ENCODE measurements at places on chromosomes 7 and 10. TPM values are rescaled to one million over a fixed set of nuclear protein-coding genes. Genes with fewer than 3 reads are reported as not detected.

DNA sequence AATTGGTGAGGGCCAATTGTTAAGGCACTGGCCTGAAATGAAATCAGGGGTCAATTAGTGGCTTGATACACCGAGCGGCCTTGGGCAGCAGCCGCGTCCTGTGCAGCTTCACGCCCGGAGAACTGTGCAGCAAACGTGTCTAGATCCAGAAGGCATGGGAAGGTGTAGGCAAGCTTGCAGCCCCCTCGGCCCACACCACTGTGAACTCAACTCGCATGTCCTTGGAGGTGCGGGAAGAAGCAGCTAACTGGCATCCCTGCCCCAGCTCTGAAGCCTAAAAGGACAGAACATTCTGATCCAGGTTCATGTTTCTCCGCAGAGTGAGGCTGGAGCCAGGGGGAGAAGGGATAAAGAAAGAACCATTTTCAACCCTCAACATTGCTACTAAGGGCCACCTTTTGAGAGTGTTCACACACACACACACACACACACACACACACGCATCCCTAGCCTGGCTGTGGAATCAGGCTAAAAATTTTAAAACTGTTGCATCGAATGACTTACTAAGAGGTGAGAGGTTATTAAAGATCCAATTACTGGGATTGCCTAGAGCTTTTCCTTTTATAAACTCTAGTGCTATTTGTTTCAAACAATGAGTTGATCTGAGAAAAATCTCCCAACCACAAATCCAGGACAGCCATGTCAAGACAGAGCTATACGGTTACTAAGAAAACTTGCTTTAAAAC lies 104.0 kb downstream of the PARP12 start:
- DNase-seq = no peak

GRCh38 chr7:112067200-112067599 lies 139.0 kb downstream of the DOCK4 start:
- DNase-seq = no peak

Gene FXYD4
- not detected for polyA plus RNA-seq

- no peak for DNase-seq
Observed at GRCh38 chr7:114864278-114864677, 57.6 kb upstream of the MDFIC start.

- DNase-seq = no peak
Observed at GRCh38 chr7:128167042-128167701, 73.9 kb upstream of the LEP start.

DNA sequence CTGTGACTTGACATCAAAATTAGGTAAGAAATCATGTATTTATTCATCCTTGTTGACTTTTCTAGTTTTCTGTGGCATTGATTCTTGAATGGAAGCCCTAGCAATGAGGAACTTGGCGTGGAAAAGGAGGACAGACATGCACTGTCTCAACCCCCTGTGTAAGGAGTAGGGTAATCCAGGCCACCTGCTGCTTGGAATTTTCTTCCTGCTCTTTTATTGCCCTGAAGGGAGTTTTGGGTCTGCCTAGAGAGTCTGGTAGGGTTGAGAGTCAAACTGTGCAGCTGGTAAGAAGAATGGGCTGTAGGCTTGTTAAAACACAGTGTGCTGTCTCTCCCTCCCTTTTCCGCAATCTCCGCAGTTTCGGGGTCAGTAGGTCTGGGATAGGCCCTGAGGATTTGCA lies 19.7 kb downstream of the ZNF32 start:
- no peak for DNase-seq

Gene GARS1
- 387 TPM for polyA plus RNA-seq

Gene MSMB
- polyA plus RNA-seq = not detected

- DNase-seq = peak; percentile 99
Observed at GRCh38 chr10:6202684-6203330, at the start of gene PFKFB3. PFKFB3 (plus strand) TSS chr10:6202932; CDS start chr10:6203261, 329 bp downstream.

DNA sequence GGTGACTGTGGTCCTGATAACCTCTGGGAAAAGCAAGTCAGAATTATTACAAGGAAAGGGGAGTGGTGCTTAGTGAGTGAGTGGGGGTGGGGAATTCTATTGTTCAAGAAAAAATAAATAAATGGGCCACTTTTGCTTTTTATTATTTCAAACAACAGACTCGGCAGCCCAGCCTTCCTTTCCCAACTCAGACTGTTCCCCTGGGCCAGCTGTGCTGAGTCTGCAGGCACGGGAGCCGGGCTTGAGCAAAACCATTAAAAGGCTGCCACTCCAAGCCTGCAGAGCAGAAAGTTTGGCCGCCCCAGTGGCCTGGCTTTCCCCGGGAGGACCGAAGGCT lies 90.0 kb downstream of the PLXNA4 start:
- no peak for DNase-seq

- no peak for DNase-seq
Observed at GRCh38 chr7:96674565-96674964, 35.1 kb downstream of the SEM1 start.

- no peak for DNase-seq
Observed at GRCh38 chr7:68485253-68485917, 1112.9 kb upstream of the AUTS2 start.

DNA sequence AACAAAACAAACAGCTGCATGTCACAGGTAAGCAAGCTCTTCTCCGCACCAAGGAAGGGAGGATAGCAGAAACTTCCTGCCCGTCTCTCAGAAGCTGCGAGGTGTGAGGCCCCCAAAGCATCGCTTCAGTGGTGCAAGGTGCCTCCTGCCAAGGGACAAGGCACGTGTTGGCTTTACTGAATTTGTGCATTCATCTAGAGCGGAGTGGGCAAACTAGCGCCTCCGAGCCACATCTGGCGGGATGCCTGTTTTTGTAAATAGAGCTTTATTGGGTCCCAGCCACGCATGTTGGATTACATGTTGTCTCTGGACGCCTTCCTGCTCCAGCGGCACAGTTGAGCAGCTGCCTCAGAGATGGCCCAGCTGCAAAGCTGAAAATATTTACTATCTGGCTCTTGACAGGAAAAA lies 27.7 kb downstream of the PHYH start:
- DNase-seq = peak; percentile 52

DNA sequence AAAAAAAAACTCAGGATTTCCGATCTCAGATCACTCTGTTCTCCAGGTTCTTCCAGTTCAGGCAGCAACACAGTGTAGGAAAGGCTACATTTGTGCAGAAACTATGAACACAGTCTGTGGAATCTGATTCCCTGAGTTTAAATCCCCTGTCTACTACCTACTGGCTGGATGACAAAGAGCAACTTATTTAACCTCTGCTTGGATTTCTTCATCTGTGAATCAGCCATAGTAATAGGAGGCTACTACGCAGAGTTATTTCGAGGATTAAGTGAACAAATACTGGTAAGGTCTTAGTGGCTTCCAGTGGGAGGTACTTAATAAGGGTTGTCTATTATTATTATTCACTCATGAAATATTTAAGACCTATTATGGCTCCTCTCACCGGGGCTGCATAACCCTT lies 44.3 kb upstream of the PDCD4 start:
- no peak for DNase-seq

Gene NHLRC2
- polyA plus RNA-seq = 4.9 TPM

Gene TAS2R3
- 0.49 TPM for polyA plus RNA-seq

GRCh38 chr10:50293513-50294313 lies 42.4 kb upstream of the ASAH2 start:
- no peak for DNase-seq

Gene LLCFC1
- not detected for polyA plus RNA-seq

- DNase-seq = peak; percentile 34
Observed at GRCh38 chr10:84715911-84716310, 387.5 kb downstream of the CCSER2 start.

GRCh38 chr7:117530390-117530789 lies 50.6 kb downstream of the CFTR start:
- no peak for DNase-seq

GRCh38 chr10:76086761-76087639 lies 655.6 kb downstream of the LRMDA start:
- DNase-seq = no peak

Gene CALCR
- polyA plus RNA-seq = 1.0 TPM

Gene MUC12
- 16.2 TPM for polyA plus RNA-seq

GRCh38 chr10:129730272-129730992 lies 233.6 kb downstream of the EBF3 start:
- DNase-seq = no peak

Gene PARG
- 13.3 TPM for polyA plus RNA-seq

DNA sequence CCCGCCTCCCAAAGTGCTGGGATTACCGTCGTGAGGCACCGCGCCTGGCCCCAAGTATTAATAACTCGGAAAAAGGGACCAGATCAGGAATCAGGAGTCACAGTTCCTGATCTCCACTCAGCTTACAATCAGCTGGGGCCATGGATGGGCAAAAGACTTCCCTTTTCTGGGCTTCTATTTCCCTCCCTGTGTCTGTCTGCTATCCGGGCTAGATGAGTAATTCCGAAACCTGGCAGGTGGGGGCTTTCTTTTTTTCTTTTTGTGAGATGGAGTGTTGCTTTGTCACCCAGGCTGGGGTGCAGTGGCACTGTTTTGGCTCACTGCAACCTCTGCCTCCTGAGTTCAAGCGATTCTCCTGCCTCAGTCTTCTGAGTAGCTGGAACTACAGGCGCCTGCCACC lies 11.6 kb downstream of the RPS24 start:
- DNase-seq = no peak

DNA sequence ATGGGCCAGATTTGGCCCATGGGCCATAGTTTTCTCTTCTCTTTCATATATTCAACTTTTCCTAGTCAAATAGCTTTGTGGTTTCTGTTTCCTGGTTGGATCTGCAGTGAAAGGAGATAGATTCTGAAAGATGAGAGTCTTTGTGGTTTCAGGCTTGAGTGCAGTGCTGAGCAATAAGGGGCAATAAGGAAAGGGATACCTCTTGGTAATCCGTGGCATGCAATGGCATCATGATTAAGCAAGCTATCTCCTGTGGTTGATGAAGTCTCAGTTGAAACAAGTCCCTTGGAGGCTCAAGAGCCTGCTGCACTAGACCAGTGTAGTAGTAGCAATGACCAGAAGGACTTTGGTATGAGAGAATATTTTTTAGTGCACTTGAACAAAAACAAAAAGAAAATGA lies 187.7 kb upstream of the CNTNAP2 start:
- no peak for DNase-seq

DNA sequence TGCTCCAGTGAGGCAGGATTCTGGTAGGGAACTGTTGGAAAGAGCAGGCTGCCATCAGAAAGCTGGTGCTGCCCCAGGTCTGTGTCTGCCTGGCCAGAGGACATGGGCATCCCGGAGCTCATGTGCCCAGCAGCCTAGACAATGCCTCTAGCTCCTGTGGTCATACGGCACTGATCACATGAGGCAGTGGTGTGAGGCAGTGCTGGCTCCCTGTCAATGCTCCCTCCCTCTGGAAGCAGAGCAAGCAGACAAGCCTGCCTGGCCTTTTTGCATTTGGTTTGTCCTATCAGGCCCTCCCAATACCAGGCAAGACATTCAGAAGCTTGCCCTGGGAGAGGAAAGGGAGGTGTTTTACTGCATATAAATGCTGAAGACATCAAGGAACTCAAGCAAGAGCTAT lies 19.5 kb upstream of the MMP21 start:
- DNase-seq = no peak

- no peak for DNase-seq
Observed at GRCh38 chr10:5547681-5547930, 22.8 kb downstream of the CALML3 start.

DNA sequence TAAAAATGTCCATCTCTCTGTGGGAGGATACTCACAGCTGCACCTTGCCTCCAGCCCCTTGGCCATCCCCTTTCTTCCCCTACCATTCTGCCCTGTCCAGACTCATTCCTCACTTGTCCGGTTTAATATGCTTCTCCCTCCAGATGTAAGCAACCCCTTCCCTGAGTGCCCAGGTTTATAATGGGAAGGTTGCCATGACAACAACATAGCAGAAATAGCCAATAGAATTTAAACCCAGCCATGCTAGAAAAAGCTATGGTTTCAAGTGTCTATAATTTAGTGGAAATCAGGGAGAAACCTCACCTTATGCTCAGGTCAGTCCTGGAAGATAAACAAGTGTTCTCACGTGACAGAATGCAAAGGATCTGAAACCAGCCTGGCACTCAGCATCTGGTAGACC lies 196.0 kb upstream of the FZD8 start:
- no peak for DNase-seq

DNA sequence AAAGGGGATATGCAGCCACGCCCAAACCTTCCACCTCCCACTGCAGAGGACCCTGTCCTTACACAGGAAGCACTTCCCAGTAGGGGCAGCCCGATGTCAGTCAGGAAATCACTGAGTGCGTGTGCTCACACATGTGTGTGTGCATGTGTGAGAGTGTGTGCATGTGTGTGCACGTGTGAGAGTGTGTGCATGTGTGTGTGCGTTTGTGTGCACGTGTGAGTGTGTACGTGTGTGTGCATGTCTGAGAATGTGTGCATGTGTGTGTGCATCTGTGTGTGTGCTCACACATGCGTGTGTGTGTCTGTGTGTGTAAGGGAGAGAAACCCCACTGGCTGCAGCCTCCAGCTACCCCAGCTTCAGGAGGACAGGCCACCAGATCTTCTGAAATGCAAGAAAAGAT lies 229.3 kb downstream of the KCNMA1 start:
- no peak for DNase-seq

Gene SPDYE8
- polyA plus RNA-seq = not detected

DNA sequence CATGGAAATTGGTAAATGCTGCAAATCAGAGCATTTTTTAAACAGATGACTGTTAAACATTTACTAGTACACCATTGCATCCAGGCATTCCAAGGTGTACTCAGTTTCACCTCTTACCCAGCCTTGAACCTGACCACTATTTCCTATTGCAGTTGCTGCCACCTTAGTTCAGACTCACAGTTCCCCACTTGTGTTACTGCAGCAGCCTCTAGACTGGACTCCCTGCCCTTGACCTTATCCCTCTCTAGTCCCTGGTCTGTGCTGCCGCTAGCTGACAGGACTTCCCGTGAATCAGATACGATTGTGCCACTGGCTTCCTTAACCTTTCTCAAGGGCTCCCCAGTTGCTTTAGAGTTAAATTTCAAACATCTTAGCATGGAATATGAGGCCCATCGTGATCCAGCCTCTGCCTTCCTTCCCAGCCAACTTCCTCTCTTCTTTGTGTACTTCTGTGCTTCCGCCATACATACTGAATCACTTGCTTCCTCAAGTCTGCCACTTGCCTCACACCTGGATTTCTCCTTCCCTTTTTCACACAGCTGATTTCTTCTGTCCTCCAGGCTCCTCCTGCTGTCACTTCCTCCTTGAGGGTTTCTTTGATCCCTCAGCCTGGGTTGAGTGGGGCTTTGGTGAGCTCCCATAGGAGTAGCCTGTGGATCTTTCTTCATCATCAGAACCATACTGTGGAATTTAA lies 118.7 kb upstream of the GJD4 start:
- no peak for DNase-seq

DNA sequence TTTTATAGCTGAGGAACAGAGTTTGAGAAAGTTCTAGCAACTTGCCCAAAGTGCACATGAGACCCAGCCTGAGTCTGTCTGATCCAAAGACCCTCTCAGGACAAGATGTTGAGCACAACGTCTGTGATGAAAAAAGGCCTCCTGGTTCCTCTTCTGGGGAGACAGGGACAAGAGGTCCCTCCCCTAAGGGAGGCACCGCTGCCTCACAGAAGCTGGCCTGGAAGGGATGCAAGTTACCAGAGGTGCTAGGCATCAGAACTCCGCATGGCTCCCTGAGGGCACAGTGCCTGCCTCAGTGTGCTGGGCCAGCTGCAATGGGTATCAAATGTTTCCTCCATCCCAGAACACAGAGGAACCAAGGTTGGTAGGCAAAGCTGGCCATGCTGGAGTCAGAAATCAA lies 302.4 kb downstream of the GRID1 start:
- DNase-seq = no peak

GRCh38 chr10:31145986-31146385 lies 114.3 kb upstream of the ZNF438 start:
- no peak for DNase-seq

- no peak for DNase-seq
Observed at GRCh38 chr7:29122081-29122480, 24.3 kb downstream of the CPVL start.

- no peak for DNase-seq
Observed at GRCh38 chr10:21173802-21174714, 276.9 kb upstream of the NEBL start.

- DNase-seq = no peak
Observed at GRCh38 chr7:107236862-107237261, 68.1 kb downstream of the HBP1 start.
